Activated T-cell treated with anti-CD3 and anti-CD28 coated beads for 1 hour (primary cell): ENCODE measurements at places on chromosomes 11 and 22.

- no peak for DNase-seq
These were observed 34.0 kb upstream of the TRPC6 start for GRCh38 chr11:101617735-101618332.

DNA sequence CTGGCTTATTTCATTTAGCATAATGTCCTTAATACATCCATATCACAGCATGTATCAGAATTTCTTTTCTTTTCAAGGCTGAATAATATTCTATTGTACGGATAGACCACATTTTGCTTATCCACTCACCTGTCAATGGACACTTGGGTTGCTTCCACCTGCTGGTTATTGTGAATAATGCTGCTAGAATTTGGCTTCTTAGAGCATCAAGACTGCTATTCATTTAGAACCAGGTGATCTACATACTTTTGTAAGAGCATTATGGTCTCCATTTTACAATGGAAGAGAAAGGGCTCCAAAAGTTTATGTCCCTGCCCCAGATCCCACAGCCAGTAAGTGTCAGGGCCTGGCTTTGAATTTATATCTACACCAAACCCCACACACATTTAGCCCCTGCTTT is 100.7 kb upstream of the CD82 start:
- DNase-seq, result no peak

GRCh38 chr11:695288-695537 is 191 bp upstream of the DEAF1 start:
- no peak for DNase-seq

GRCh38 chr22:32080904-32081303 is 37.8 kb downstream of the SLC5A1 start:
- DNase-seq, result peak; percentile 1

- DNase-seq, result no peak
These were observed 201.5 kb upstream of the LUZP2 start for GRCh38 chr11:24295360-24295759.

DNA sequence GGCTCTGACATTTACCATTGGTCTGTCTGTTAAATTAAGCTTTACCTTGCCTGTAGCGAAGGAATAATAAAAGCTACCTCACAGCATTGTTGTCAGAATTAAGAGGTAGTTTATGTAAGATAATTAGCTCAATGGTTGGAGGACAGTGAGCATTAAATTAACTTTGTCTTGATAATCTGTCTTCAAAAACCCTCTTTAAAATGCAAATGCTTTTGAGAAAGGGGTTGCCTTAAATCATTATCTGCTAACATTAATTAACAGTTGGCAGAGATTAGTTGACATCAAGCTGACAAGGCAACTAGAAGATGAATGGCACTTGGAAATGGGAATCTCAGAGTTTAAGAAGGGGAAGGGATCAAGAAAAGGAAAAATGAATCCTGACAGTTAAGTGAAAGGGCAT is 761.1 kb upstream of the ARHGAP42 start:
- DNase-seq, result no peak

GRCh38 chr22:27455526-27455925 is 346.0 kb downstream of the MN1 start:
- no peak for DNase-seq

- DNase-seq, result no peak
These were observed 6.5 kb upstream of the PLET1 start for GRCh38 chr11:112267188-112267591.
